ENCODE measurements at places on chromosomes 12 and 14.
A peak's percentile ranks its signal among the peaks of the same experiment; 100 is the strongest.

GRCh38 chr14:76065519-76065918 lies 80.0 kb downstream of the IFT43 start:
- DNase-seq = no peak

- DNase-seq = no peak
These were observed 33.5 kb upstream of the PPFIA2 start for GRCh38 chr12:81792666-81793065.

DNA sequence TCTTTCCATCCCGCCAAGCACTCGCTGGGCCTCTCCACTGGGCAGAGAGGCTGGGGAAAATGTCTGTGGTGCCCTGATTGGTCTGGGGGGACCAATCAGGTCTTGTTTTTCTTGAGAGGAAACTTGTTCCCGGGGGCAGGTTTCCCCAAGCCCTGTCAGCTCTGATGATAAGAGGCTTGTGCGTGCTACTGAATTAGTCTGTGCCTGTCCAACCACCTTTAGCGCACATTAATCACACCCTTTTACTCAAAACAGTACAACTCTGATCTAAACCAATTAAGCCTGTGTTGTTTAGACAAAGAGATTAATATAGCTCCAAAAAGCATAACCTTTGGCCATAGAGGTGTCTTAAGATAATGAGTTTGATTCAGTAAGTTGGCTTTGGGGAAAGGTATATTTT lies 580.4 kb downstream of the VRK1 start:
- DNase-seq = no peak

DNA sequence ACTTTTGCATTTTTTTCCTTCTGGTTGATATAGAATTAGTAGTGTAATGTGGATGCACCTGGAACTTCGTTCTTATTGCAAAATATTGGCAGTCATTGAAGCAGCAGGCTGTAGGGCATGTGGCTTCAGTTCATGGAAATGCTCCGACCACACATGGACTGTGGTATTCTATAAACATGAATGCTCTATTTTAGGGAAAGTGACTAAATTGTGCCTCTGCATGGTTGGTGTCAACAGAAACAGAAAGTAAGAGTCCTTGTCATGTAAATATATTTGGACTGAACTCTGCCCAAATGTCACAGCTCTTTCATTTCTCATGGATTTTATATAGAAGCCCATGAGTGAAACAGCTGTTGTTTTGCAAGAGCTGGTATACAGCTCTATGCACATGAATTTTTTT lies 917.0 kb downstream of the LRFN5 start:
- no peak for DNase-seq

- DNase-seq = peak; percentile 60
These were observed 9.3 kb downstream of the KRAS start for GRCh38 chr12:25241167-25242020.

DNA sequence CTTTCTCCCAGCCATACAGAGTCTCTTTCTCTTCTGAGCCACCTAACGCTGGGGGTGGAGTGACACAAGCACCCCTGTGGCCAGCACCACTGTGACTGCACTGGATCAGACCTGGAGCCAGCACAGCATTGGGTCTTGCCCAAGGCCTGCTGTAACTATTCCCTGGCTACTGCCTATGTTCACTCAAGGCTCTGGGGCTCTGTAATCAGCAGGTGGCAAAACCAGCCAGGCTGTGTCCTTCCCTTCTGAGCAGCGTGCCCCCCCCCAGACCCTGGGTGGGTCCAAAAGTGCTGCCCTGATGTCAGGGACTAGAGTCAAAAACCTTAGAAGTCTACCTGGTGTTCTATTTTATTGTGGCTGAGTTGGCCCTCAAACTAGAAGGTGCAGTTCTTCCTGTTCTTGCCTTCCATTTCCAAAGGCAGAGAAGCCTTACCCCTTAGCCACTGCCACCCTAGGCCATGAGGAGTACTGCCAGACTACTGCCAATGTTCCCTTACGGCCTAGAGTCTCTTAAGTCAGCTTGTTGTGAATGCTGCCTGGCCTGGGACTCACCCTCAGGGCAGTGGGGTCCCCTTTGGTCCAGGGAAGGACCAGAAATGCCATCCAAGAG lies 49.9 kb downstream of the PELI2 start:
- DNase-seq = no peak

DNA sequence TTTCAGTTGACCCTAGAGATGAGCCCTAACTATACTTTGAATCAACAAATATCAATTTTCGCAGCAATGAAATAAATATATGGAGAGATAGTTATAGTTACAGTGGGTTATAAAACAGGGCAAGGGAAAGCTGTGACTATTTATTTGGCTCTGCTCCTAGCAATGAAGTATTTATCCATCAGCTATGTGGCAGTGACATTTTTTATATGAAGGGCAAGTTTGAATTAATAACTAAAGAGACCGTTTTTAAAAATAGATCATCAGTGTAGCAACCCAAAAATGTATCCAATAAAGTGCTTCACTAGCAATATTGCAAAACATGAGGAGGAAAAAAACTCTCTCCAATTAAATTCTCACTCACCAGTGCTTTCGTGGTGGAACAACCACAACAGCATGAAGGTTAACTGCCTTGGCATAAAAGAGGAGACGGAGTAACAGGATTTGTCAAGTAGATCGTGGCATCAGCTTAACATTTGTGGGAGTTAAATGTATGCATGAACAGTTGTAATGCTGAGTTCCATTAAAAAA lies 58.1 kb upstream of the NUDT4 start:
- no peak for DNase-seq

- no peak for DNase-seq
These were observed 43.5 kb downstream of the DRAM1 start for GRCh38 chr12:101920906-101921305.
